NCI-H1930 (cell line): ENCODE measurements at places on chromosomes 4 and X.

DNA sequence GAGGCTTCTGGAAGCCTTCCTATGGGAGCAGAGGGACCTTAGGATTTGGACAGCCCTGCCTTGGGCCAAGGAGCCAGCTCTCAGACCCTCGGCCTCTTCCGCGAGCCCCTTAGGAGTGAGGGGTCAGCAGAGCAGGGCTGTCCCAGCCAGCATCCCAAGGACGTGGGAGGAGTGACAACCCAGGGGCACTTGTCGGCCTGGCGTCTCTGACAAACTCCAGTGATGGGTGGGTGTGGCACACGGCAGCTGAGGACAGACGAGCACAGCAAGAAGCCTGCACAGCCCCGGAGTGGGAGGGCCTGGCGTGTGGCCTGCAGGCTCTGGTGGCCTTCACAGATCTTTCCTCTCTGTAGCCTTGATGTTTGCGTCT is 11.6 kb upstream of the TNIP2 start:
- no peak for DNase-seq

- DNase-seq = no peak
These were observed 130.5 kb upstream of the SMAD1 start for GRCh38 chr4:145351162-145351561.

GRCh38 chr4:108342325-108342970 is 173.7 kb upstream of the LEF1 start:
- DNase-seq = no peak

- DNase-seq = no peak
These were observed 315.6 kb downstream of the GPAT3 start for GRCh38 chr4:83851261-83852084.

- no peak for DNase-seq
These were observed 532.2 kb upstream of the AGA start for GRCh38 chr4:177974461-177974860.

GRCh38 chrX:69919749-69920148 is 130.0 kb downstream of the AWAT2 start:
- DNase-seq = no peak

DNA sequence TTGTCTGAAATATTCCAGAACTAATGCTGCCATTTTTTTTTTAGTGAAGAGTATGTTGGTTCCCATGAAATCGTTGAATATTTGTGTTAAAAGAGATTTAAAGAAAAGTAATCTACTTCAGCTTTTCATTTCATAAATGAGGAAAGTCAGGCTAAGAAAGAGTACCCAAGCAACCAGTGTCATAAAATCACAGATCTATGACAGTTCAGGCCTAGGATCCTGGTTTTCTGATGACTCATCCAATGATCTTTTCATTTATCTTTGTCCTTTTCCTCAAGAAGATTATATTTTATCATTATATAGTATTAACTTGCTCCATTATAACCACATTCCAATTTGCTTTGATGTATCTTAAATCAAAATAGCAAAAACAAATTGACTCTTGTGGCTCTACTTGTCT is 139.4 kb upstream of the HCCS start:
- DNase-seq = no peak

GRCh38 chr4:143156853-143157252 is 27.9 kb upstream of the USP38 start:
- no peak for DNase-seq

GRCh38 chr4:20829617-20830357 is 129.5 kb downstream of the PACRGL start:
- no peak for DNase-seq

- DNase-seq = peak; percentile 11
These were observed 494.3 kb downstream of the IDS start for GRCh38 chrX:149010853-149011224.

- DNase-seq = no peak
These were observed 12.3 kb upstream of the ENOX2 start for GRCh38 chrX:130915302-130915701.

GRCh38 chr4:169492436-169493163 is 119.8 kb downstream of the NEK1 start:
- DNase-seq = no peak

GRCh38 chrX:137428221-137428661 is 137.7 kb upstream of the ZIC3 start:
- no peak for DNase-seq

DNA sequence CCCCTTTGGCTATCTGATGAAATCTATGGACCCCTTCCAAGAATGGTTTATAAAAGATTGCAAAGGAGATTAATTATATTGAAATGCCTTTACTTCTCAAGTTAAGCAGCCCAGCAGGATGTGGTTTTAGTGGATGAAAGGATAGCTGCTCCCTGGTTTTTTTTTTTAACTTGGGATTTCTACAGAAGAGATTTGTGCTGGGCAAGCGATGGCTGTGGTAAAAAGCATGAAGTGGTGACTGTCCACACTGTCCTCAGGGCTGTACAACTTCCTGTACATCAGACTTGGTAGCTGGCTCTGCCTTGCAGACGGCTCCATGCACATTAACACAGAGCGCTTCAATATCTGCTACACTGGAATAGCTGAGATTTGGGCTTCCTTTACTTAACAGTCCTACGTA is 321.7 kb downstream of the DHX15 start:
- no peak for DNase-seq

GRCh38 chrX:150162141-150162540 is 201.0 kb upstream of the MAMLD1 start:
- no peak for DNase-seq

- DNase-seq = no peak
These were observed 8.1 kb upstream of the DTHD1 start for GRCh38 chr4:36273276-36273675.

- DNase-seq = no peak
These were observed 96.4 kb upstream of the DDIT4L start for GRCh38 chr4:100286636-100287035.

DNA sequence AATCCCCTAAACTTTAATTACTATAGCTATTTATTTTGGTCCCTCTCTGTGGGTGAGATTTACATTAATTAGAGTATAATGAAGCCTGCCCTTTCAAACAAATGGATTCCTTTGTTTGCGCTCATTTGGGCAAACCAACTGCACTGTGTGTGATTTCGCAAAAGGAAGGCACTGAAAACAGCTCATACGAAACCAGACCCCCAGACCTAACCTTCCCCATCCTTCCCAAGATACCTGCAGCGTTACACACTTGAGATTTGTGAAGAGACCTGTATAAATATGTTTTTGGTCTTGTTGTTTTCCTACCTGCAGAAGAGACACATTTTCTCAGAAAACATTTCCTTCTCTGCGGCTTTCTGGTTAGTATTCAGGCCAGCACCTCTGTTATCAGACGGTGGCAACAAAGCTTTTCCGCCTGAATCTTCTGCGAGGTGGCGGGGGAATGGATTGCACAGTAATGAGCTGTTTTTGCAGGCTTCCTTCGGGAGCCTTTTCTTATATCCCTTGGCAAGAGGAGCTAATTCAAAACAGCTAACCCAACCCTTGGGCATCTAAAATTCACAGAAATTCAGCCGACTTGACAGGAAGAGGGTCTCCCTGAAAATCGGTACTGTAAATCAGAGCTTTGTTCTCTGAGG is 47.6 kb downstream of the CBLL2 start:
- DNase-seq = no peak

GRCh38 chr4:151627491-151627890 is 133.3 kb downstream of the GATB start:
- no peak for DNase-seq
